Activated T-helper 2 cell treated with anti-CD3 and anti-CD28 coated beads, Interferon-gamma antibody, Interleukin-2, Interleukin-4, amounts not matched to agents 10 μg/mL and 5 μg/mL and 100 μg/mL, durations not matched to agents 14 hours and 24 hours and 36 hours (primary cell): ENCODE measurements at places on chromosomes 6 and 20.

GRCh38 chr6:93886416-93886815 is 467.1 kb upstream of the EPHA7 start:
- no peak for DNase-seq

- DNase-seq, result no peak
These were observed 167.7 kb upstream of the BMP5 start for GRCh38 chr6:56043076-56043475.

DNA sequence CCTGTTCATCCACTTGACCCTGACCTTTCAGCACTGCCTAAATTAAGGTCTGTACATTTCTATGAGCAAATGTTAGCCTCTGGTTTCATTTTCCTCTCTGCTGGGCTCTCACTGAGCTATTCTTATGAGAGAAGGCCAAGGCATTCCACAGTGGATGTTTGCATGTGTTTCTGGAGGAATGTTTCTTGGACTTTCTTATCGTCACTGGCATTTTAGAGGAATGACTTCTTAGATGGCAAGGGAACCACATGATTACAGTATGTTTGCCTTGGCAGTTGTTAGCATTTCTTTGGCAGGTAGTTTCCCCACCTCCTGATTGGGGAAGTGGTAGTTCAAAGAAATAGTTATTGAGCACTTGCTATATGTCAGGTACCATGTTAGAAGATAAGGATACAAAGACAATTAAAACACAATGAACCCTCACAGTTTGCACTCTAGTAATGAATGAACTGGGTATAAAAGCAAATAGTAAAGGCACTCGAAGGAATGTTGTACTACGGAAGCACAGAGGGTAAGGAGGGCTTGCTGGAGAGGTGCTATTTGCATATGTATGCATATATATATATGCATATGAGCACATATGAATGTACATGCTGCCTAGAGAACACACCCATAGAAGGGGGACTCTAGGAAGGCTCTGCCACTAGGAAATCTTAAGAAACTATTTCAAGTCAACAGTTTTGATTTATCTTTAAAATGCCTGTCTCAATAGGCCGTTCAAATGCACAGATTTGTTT is 307.4 kb downstream of the EYA4 start:
- no peak for DNase-seq

DNA sequence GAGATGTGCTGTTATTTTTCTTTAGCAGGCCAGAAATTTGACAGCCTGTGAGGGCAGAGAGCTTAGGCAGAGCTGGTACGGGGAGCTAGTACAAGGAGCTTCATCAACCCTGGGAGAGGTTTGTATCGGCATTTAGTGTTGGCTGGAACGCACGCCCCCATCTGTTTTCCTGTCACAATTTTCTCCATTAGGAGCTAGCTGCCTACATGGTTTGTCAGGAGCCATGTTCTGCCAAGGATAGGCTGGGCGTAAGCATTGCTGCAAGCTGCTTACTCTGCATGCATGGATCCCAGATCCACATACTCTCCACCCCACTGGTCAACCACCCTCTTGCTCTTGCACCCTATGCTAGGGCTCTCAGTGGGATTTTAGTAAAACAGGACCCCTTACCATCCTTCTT is 449.0 kb upstream of the CHD6 start:
- no peak for DNase-seq

DNA sequence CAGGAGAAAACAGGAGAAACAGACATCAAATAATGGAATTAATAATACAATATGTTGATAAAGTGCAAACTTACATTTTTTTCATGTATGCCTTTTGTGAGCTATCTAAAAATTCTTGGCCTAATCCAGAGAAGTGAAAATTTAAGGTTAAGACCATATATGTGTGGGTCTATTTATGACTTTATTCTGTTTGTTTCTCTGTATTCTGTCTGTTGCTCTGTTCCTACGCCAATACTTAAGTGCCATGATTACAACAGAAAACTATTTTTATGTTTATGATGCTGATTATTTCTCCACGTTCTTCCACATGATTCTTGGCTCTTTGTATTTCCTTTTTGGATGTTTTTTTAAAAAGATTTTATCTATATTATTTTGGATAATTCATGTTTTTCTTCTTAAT is 109.6 kb upstream of the MAP3K4 start:
- DNase-seq, result no peak

DNA sequence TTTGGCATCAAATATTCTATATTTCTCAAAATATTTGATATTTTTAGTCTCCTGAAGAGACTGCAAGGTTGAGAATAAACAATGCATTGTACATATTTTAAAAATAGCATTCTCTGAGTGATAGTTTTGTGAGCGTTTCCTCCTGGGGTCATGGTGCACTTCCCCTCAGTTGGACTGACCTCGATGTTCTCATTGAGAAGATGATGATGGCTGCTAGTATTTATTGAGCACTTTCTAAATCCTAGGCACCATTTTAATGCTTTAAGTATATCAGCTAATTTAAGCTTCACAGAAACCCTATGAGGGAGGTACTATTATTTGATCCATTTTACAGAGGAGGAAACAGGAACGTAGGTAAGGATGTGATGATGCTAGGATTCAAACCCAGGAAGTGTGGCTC is 18.2 kb downstream of the DSE start:
- no peak for DNase-seq

- no peak for DNase-seq
These were observed 135.6 kb downstream of the EYA4 start for GRCh38 chr6:133376743-133377142.

DNA sequence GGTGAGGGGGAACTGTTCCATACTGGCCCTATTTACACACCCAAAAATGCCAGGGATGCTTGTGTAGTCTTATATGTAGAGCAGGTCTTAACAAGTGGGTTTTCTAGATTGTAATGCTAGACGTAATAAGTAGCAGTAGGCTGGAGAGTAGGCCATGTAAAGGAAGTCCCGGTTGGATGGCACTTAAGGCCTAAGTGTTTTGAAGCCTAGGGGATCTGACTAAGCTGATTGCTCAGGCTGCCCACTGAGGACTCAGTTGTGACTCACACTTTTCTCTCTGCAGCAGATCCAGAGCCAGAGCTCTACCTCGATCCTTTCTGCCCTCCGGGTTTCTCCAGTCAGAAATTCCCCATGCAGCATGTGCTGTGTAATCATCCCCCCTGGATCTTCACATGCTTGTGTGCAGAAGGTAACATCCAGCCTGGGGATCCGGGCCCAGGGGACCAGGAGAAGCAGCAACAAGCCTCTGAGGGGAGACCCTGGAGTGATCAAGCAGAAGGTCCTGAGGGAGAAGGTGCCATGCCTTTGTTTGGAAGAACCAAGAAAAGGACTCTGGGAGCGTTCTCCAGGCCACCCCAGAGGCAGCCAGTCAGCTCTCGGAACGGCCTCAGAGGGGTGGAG is 26.6 kb downstream of the ZNF133 start:
- no peak for DNase-seq

- DNase-seq, result no peak
These were observed 38.8 kb downstream of the C6orf52 start for GRCh38 chr6:10655508-10656055.

DNA sequence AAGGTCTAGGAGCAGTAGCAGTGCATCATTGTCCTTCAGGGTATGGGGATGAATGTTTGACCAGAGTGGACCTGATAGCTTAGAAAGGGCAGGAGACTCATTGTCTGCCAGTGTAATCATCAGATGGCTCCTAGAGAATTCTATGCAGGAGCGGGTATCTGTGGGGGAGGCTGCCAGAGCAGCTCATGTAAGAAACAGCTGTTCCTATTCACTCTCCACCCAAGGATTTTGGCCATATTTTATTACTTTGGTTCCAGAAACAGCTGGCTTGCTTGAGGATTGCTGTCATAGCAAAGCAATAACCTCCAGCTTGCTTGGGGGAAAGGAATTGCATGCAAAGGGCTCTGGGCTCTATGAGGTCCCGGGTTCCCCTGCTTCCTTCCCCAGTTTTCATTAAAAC is 44.1 kb downstream of the RALY start:
- DNase-seq, result no peak

DNA sequence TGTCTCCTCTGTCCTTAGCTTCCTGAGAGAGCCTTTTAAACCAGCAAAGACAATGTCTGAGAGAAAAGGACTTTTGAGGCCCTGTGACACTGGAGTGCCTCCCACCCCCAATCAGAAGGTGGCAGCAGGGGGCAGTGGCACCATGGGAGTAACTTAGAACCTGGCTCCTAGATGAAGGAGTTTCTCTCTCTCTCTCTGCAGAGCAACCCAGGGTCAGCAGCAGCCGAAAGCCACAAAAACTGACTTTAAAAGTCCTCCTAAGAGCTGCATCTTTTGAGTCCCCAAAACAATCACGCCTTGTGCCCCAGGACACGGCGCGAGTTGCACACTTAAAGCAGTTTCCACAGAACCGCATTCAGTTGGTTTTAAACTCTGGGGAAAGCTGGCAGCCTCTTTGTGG is 5.3 kb upstream of the TCP11 start:
- DNase-seq, result no peak

DNA sequence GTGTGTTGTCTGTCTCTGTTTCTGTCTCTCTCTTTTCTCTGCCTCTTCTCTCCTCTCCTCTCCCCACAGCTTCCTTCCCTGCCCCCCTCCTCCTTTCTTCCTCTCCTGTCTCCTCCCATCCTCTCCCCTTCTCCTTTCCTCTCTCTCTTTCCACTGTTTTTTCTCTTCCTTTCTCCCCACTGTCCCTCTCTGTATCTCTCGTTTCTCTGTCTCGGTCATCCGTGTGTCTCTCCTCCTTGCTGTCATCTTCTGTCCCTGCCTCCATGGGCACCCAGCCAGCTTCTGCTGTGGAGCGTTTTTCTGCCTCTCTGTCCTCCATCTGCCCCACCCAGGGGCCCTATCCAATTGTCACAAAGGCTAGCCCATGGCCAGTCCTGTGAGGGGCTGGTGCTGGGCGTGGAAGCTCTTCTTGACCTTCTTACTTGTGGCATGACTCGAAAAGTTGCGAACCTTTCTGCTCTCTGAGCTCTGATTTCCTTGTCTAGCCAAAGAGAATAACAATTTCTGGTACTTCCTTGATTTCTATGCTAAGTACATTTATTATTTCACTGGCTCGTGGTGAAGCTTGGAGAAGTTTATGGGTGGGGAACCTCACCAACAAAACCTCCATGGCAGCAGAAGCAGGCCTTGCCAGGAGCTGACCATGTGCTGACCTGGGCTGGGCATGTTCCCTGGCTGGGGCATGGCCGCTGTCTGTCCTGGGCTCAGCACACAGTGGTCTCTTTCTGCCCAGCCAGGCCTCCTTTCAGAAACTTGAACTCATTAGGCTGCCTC is 69.3 kb downstream of the CEBPB start:
- DNase-seq, result no peak

GRCh38 chr20:34475979-34476736 is 40.1 kb upstream of the DYNLRB1 start:
- DNase-seq, result no peak

DNA sequence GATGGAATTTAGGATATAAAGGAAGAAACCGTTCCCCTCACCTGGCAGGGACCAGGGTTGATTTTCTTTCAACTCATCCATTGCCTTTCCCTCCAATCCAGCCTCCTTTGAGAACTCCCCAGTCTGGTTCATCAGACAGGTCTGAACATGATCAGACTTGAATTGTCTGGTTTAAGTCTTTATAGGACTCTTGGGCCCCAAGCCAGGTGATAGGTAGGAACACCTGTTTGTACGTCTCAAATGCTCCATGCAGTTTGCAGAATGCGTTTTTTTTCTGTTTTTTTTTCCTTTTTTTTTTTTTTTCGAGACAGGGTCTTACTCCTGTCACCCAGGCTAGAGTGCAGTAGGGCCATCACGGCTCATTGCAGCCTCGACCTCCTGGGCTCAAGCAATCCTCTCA is 4.1 kb upstream of the CEP250 start:
- DNase-seq, result no peak

DNA sequence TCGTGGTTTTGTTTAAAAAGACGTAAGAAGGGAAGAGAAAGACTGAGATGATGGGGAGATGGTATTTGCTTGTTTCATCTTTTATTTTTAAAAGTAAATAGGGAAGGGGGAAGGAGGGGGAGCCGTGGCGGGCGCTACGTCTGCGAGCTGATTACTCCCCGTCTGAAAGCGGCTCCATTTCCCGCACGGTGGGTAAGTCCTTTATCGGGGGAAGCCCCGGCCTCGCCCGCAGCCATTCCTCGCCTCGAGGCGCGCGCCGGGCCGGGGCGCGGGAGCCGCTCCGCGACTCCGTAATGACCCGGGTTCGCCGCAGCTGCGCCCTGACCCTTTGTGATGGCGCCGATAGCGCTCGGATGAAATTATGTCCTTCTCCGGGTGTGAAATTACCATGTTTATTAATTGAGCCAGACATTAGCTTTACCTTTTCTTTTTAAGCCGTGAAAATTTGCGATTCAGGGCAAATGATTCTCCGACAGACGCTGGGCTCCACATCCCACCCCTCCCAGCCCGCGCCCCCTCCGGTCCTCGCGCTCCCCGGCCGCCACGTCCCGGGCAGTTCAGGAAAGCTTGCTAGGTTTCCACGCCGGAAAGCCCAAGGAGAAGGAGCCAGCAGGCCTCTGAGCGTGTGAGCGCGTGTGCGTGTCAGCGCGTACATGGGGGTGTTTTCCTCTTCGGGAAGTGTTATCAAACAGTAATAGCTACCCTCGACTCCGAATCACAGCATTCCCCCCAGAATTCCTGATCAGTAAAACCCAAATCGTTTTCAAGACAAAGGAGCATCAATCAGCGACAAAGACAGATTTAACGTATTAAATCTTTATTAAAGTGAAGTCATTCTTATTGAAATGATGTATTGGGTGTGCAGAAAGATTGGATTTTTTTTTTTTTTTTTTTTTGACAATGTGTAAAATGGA is 30.0 kb downstream of the TFAP2A start:
- DNase-seq, result no peak

DNA sequence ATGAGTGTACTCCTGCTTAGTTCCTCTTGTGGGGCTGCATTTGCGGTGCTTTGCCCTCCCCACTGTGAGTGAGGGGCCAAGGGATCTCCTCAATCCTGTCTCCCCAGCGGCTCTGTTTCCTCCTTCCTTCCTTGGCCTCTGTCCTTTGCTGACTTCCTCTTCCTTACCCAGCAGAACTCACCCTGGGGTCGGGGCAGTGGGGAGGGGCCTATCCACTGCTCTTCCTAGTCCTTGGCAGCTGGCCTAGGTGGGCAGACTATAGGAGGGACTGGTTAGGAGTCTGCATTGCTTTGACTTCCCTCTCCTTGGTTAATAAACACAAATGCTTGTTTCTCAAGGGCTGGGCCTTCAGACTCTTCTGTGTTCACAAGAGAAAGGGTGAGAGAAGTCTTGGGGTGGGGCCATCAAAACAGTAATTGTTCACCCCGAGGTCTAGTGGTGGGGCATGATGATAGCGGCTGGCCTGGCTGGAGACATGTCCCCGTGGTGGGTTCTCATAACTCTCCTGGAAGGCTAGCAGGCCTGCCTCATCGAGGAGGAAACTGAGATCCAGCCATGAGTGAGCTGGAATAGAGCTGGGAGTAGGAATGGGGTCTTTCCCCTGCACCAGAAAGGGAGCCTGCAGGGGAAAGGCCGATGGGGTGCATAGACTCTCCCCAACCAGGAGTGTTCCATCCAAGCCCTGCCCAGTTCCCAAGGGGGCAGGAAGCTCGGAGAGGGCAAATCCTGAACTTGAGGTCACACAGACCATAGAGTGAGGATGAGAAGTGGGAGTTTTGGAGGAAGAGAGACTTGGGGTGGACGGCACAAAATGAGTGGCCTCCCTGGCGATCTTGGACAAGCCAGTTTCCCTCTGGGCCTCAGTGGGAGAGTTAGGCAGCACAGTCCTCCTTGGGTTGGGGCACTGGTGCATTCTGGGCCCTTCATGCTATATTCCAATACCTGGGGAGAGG is 12.7 kb downstream of the FAM110A start:
- no peak for DNase-seq

- peak; percentile 56 for DNase-seq
These were observed 796 bp downstream of the SENP6 start for GRCh38 chr6:75602246-75603105.

GRCh38 chr6:15505463-15505918 is 157.3 kb downstream of the DTNBP1 start:
- no peak for DNase-seq

- no peak for DNase-seq
These were observed 31.1 kb downstream of the LAMA4 start for GRCh38 chr6:112223070-112223861.
